ENCODE measurements at places on chromosomes 11 and 22.
A peak's percentile ranks its signal among the peaks of the same experiment; 100 is the strongest.

DNA sequence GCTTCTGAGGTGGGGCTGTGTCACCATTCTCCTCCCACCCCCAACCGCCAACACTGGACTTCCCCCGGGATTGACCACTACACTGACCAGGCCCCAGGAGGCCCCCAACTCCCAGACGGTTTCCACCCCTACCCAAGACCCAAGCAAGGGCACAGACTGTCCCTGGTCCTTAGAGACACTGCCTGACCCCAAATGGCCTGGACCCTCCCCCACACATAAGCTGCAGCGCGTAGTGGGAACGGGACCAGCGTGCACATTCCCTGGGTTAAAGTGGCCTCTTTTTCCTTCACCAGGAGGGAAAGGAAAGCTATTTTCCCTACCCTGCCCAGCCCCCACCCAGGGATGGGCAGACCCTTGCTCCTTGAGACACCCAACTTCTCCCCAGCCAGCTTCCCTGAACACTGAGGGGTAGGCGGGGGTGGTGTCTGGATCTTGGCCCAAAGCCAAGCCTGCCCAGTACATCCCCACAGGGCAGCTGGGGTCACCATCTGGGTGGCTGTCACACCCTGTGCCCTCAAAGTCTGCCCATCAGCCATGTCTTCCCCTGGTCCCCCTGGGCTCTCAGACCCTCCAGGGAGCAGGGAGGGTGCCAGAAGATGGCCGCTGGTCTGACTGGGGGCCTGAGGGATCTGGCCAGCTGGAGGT, 1.6 kb upstream of the MAPK12 start:
- DNase-seq = no peak

- DNase-seq = peak; percentile 50
Measured at GRCh38 chr11:46918083-46918787, at the start of gene LRP4. Gene LRP4, minus strand, starts transcription at chr11:46918550. Its CDS starts 171 bp downstream, at chr11:46918379.

DNA sequence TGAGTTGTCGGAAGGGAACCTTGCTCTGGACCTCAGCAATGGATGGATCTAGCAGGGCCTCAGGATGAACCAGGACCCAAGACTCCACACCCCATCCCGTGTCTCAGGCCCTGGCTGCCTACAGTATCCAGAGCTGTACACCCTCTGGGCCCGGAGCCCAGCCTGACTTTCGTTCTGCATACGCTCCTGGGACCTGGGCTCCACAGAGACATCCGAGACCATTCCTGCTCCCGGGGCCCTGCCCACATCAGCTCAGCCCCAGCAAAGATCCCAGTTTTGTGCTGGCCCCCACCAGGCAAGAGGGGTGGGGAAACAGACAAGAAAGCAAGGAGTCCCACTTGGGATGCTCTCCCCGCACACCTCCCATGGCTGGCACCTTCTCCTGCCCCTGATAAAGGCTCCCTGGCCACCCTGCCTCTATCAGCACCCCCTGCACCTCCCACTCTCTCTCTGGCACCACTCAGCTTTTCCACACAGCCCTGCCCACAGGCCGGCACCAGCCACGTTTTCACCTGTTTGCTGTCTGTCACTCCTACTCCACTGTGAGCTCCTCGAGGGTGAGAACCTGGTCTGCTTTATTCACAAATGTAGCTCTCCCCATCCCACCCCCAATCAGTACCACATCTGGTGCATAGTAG, 64.5 kb upstream of the TCF20 start:
- DNase-seq = no peak

- no peak for DNase-seq
Measured at GRCh38 chr11:1949922-1950321, 2.8 kb downstream of the MRPL23 start.

DNA sequence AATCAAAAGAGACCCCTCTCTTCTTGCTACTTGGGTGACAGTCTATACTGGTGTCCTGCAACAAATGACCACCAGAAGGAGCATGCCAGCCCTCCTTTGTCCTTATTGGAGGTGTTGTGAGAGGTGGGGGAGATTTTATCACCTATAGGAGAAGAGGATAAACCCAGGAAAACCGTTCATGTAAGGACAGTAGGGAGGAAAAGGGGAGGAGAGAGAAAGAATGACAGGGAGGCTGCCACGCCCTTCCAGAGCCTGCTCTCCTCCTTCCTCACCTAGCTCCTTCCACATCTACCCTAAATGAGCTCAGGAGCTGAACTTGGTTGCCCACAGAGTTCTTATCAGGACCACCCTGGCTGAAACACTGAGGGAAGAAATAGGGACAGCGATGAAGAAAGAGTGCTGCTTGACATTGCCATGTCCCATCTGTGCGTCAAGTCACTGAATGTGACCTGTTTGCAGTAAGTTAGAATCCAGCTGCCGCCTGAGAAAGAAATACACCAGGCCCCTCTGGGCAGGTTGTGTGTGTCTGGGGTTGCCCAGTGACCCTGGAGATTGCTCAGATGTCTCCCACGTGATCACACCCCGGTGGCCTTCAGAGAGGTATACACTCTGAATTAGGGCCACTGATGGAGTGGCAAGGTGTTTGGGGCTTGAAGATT, 40.4 kb upstream of the ETS1 start:
- peak; percentile 37 for DNase-seq

GRCh38 chr11:44746894-44747293, 20.1 kb downstream of the TSPAN18 start:
- DNase-seq = no peak

- DNase-seq = no peak
Measured at GRCh38 chr11:77515063-77515462, 41.2 kb upstream of the PAK1 start.

DNA sequence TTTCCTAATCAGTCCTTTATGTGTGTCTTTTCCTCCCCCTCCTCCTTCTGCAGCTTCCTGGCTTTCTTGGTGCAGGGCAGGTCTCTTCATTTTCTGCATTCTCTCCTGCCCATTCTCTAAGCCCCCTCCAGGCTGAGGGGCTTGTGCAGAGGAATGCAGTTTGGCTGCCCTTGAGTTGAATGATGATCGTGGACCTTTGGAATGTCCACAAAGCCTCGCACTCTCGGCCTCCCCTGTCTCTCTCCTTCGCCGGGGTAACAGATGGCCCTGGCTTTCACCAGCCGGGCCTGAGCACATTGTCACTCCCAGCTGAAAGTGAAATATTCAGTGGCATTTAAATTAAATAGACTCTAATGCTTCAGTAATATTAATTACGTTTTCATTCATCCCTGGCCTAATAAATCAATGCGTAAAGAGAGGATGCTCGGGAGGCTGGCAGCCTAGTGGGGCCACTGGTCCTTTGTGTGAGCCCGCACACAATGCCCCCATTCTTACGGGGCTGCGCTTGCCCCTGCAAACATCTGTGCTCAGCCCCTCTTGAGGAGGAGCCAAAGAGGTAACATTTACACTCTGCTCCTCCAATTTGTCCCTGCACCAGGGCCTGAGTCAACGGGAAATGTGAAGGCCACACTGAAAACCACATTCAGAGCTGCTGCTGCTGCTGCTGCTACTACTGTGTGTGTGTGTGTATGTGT, 64.9 kb upstream of the PAX6 start:
- DNase-seq = no peak

GRCh38 chr22:43152003-43152356, 621 bp downstream of the TSPO start:
- no peak for DNase-seq

- DNase-seq = no peak
Measured at GRCh38 chr11:370070-370941, 1.0 kb downstream of the B4GALNT4 start.

- DNase-seq = no peak
Measured at GRCh38 chr11:61922539-61922938, 5.2 kb upstream of the RAB3IL1 start.

GRCh38 chr22:45073064-45073463, 63.3 kb upstream of the PHF21B start:
- no peak for DNase-seq

- DNase-seq = no peak
Measured at GRCh38 chr11:120746376-120746775, 234.8 kb downstream of the GRIK4 start.

- DNase-seq = no peak
Measured at GRCh38 chr22:35301372-35301874, 1.7 kb downstream of the TOM1 start.

GRCh38 chr11:122199661-122200060, 83.6 kb upstream of the BLID start:
- no peak for DNase-seq

DNA sequence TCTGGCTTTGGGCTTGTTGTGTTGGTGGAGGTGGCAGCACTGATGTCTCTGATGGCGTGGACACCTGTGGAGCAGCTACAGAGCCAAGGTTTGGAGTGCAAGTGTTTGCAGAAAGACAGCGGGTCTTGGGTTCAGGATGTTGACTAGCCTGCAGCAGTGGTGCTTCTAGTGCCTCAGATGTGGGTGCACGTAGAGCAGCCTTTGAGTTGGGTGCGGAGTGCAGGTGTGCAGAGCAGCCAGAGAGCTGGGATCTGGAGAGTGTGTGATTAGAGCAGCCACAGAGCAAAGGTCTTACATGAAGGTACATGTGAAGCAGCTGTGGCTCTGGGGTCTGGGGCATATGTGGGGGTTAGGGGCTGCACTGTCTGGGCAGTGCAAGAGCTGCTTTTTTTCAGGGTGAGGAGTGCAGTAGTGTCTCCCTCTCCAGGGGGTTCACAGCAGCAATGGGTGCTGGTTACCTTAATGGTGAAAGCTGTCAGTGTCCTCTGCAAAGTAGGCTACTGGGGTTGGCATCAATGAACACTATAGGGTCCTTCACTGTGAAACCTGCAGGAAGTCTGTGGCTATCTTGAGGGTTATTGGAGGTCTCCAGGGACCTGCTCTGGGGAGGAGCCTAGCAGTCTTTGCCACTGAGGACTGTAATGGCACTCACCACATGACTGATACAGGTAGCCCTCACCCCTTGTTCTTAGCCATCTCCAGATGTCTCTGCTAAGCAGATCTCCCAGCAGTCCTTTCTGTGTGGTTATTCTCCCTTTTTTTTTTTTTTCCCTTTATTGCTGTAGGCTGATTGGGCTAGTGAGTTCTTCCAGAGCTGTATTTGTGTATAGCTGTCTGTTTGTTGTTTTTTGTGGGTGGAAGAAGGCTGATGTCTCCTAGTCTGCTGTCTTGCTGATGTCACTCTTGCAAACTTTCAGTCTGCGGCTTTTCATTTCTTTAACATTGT, 14.3 kb downstream of the BIRC2 start:
- peak; percentile 78 for DNase-seq

GRCh38 chr11:45141631-45142030, 4.8 kb upstream of the PRDM11 start:
- no peak for DNase-seq

- DNase-seq = no peak
Measured at GRCh38 chr22:36536717-36537116, 7.8 kb upstream of the EIF3D start.

DNA sequence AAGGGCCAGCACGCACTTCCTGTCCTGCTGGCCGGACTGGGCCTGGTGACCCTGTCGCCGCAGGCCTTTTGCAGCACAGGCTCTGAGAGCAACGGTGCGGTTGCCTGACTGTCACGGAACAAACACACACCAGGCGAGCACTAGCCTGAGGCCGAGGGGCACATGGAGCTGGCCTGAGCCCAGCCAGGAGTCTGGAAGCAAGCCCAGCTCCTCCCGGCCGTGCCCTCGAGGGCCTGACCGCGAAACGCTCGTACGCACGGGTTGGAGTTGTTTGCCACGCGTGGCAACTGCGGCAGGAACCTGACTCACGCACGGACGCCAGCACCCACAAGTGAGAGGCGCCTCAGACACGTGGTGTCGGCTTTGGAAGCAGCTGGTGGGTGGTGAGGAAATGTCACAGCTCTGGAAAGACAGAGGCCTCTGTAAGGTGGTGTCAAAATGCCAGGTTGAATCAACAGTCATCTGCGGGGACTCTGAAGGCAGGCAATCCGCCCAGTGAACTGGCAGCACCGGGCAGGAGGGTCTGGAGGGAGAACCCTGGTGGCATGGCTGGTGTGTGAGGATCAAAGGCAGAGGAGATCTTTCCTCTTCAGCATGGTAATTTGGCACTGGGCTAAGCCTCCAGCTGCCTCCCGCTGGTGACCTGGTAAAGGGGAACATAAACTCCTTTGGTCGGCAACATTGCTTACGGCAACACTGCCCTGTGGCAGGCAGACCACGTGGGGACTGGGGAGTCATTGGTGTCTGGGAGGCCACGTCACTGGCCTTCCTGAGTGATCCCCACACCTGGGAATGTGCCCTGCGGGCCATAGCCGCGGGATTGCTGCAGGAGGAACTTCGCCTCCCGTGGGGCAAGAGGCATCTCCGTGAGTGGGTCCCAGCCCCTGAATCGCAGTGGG, 15.3 kb upstream of the IL17REL start:
- DNase-seq = peak; percentile 66

DNA sequence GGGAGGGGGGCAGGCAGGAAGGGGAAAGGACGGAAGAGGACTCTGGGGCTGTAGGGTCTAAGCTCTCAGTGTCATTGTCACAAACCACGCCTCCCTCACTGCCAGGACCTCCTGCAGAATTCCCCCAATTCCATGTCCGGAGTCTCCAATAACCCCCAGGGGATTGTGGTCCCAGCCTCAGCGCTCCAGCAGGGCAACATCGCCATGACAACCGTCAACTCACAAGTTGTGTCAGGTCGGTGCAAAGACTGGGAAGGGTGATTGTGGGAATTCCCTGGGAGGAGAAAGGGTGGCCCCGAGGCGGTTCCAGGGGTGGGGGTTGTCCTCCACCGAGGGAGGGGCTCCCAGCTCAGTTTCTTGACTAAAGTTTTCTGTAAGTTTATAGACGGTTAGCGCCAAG, 86.0 kb downstream of the FEZ1 start:
- no peak for DNase-seq

DNA sequence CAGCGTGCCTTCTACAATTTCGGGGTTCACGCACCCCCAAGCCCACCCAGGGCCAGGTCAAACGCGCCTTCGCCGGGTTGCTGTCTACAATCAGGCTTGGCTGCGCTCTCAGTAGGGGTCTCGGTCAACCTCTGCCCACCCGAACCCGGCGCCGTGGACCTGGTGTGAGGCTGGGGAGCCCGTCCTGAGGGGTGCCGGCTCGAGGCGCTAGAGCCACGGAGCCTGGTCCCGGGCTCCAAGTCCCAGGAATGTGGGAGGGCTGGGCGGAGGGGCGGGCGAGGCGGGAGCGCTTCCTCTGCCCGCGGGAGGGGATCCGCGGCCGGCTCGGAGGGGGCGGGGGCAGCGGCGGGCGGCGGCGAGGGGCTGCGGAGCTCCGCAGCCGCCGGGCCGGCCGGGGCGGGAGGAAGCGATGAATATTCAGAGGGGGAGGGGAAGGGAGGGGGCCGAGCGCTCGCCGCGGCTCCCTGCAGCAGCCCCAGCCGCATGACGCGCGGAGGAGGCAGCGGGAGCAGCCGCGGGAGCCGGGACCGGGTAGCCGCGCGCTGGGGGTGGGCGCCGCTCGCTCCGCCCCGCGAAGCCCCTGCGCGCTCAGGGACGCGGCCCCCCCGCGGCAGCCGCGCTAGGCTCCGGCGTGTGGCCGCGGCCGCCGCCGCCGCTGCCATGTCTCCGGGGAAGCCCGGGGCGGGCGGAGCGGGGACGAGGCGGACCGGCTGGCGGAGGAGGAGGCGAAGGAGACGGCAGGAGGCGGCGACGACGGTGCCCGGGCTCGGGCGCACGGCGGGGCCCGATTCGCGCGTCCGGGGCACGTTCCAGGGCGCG, at the start of gene PTPRJ:
TSS of gene PTPRJ (plus strand) at position 472 of the 819 bp plus-strand sequence. CDS start 354 bp downstream, outside the sequence.
- peak; percentile 73 for DNase-seq

All from CD4-positive, alpha-beta T cell treated with Interleukin-17A for 4 hours (primary cell).